Gastrocnemius medialis (tissue), 4 donors: ENCODE measurements at places on chromosomes 7 and 10. TPM values are rescaled to one million over a fixed set of nuclear protein-coding genes. Genes with fewer than 3 reads are reported as not detected.

- no peak for DNase-seq
Measured at GRCh38 chr10:12377658-12378290, 28.4 kb downstream of the CAMK1D start.

WNT2 gene
- total RNA-seq = not detected

GRCh38 chr7:94042381-94042780, 38.2 kb upstream of the BET1 start:
- no peak for DNase-seq

DNA sequence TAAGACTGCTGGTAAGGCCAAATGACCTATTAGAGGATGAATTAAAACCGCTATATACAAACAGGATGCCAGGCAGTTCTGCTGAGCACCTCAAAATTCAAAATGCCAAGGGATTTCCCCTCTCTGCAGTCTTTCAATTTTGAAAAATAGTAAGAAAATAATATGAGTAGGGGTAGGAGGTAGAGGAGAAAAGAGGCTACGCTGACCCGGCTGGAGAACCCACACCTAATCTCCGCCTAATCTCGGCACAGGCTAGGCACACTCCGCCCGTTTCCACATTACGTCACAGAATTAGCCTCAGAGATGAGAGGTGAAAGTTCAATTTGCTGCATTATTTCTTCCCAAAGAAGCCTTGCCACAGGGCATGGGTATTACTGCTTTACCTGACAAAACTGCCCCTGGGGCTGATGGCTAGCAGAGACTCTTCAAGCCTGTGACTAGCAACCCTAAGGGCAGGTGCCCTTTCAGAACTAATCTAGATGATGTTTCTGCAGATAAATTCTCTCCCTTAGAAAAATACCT, 21.3 kb upstream of the SPOCK2 start:
- DNase-seq = no peak

CRPPA gene
- 2.8 TPM for total RNA-seq

- no peak for DNase-seq
Measured at GRCh38 chr7:122018032-122018431, 126.0 kb downstream of the AASS start.

- no peak for DNase-seq
Measured at GRCh38 chr7:121752706-121753105, 120.3 kb upstream of the PTPRZ1 start.

HHEX gene
- 0.82 TPM for total RNA-seq

DNA sequence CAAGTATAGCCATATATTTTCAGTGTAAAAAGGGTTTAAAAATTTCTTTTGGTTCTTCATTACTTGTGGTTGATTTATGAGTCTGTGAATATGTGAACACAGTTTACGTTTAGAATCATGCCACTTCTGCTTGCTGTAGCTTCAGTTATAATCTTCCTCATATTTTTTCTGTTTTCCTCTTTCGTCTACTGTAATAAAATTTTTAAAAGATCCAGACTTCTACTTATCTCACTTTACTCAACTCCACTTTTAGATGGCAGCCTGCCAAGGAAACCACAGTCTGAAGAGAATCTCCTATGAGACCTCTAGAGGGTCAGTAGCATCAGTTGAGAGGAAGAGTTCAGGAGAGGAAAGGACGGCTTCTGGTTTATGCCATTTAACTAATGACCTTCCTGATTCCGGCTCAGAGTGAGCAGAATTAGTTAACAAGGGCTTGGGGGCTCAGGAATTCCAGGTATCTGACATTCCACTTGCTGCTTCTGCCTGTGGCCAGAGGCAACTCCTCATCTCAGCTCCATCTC, 21.4 kb downstream of the CREB5 start:
- DNase-seq = no peak

UNC5B gene
- 0.66 TPM for total RNA-seq
